Fibroblast of the conjunctiva (primary cell): ENCODE measurements at places on chromosomes 2 and 18.

DNA sequence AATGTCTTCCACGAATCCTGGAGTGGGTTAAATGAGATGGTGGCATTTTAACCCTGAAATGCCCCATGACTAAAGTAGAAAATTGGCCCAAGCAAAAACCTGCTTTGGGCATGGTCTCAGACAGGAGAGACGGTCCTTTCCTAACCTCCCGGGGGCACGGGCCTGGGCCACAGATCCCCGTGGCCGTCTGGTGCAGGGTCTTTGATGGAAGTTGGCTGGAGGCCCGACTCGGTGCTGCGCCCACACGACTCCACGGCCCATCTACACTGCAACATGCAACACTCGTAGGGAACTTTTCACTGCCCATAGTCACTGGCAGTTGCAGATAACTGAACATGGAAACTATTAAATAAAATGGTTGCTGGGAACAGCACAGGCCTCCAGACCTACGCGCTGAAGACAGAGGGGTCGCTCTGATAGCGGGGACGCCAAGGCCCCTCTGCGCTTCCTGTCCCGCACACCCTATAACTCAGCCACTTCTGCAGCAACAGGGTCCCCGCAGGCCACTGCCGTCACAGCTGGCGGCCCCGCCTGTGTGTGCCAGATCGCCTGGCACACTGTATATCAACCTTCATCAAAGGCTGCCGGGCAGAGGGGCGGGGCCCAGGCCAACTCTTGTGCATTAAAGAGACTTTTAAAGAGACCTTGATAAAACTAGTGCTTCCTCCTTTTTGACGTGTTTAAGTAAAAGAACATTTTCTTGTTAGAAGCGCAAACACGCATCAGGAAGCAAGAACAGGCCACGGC, 214.1 kb downstream of the TWIST2 start:
- no peak for DNase-seq

- DNase-seq = no peak
Measured at GRCh38 chr18:23069481-23069880, 65.8 kb upstream of the CABLES1 start.

- no peak for DNase-seq
Measured at GRCh38 chr2:62045017-62045543, 139.6 kb downstream of the COMMD1 start.

- no peak for DNase-seq
Measured at GRCh38 chr2:228853151-228853550, 417.9 kb downstream of the PID1 start.

- DNase-seq = no peak
Measured at GRCh38 chr18:59267503-59268126, 5.6 kb downstream of the RAX start.

- DNase-seq = no peak
Measured at GRCh38 chr2:145065342-145065741, 545.4 kb upstream of the ZEB2 start.

- no peak for DNase-seq
Measured at GRCh38 chr2:163884416-163884815, 148.6 kb upstream of the FIGN start.

DNA sequence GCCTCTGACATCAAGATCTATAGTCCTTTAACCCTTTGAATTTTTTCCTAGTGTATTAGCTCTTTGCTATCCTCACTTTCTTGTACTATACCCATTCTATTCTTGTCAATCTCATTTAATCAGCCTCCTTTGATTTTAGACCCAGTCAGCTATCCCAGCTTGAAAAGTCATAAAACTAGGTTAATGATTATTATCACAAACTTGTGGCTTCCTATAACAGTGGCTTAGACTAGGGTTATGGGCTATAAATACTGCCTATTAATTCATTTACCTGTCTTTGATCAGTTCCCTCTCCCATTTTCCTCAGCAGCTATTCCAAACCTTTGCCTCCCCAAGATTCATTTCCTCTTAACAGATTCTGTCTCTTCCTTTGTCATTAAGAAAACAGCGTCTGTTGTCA, 174.8 kb downstream of the UBR3 start:
- DNase-seq = no peak

- no peak for DNase-seq
Measured at GRCh38 chr18:5521000-5521399, 22.8 kb downstream of the EPB41L3 start.

DNA sequence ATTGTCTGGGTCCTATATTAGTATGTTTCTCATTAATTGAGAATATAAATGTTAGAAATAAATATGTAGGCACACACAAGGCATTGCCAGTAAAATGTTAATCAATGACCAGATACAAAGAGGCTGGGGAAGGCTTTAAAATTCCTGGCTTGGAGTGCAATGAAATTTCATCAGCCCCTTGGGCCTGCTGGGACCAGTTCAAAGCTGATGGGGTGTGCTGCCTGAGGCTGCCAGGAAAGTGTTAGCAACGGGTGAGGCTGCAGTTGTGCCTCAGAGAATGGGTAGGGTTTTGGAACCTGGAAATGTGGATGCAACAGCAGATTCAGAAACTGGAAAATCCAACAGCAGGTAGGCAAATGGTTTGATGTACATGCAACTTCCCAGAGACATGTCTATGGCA, 68.9 kb downstream of the DIPK1C start:
- no peak for DNase-seq

- no peak for DNase-seq
Measured at GRCh38 chr2:160555420-160556071, 61.9 kb upstream of the RBMS1 start.

DNA sequence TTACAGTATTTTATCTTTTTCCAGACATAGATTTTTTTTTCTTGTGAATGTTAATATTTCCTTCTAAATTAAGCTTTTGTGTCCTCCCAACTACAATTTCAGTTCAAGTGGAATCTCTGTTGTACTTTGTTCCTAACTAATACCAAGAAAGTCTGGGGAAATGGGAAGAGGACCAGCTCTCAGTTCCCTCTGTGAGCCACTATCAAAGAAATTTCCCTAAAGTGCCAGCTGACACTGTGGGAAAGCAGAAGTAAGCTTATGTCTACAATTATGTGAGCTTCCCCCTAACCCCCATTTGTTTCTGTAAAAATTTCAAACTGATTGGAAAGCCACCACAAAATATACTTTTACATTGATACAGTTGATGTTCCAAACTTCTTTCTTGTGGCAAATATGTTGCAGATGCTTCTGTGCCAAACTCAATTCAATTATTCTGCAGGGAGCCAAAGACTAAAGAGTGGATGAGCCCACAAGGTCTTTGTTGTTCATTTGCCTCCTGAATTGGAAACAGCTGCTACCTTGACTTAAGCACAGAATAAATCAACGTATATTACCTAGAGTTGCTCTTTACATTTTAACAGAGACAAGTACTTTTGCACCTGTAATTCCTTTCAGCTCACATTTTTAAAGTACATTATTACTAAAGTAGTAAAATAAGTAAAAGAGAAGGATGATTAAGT, 306.6 kb downstream of the PTH2R start:
- DNase-seq = no peak

GRCh38 chr2:10550206-10551001, 102.3 kb upstream of the ODC1 start:
- DNase-seq = no peak
